Ovary (tissue), 10 donors: ENCODE measurements at places on chromosomes 1 and 21. TPM values are rescaled to one million over a fixed set of nuclear protein-coding genes. Genes with fewer than 3 reads are reported as not detected.

DNA sequence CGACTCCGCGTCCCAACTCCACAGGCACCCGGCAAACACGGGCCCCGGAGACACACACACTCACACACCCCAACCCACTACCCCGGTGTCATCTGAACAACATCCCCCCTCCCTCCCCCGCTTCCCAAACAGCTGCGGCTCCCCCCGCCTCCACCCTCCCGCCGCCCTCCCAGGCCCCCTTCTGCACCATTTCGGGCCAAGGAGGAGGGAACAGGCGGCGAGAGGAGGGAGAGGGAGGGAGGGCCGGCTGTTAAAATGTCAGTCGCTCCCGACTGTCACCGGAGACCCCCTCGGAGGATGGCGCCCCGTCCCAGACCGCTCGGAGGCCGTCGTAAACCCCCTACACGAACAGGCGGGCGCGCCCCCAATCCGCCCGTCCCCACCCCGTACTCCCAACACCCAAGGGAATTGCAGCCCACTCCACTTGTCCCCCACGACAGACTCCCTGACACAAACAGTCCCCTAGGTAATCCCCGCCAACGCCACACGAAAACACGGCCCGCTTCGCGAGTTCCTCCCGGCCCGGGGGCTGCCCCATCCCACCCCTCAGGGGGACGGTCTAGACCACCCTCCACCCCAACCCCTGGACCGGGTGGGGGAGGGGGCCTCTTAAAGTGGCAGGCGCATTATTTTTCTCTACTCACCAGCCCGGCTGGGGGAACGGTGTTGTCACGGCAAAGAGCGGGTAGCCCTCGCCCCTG lies 583 bp downstream of the MEF2D start:
- no peaks in the 10 kb centered on the region for H3K27me3 ChIP-seq
- peaks cover 47% of the 10 kb centered on the region for H3K4me1 ChIP-seq
- DNase-seq: peak; percentile 85
- H3K27ac ChIP-seq: peak overlapping the region; percentile 99

- H3K4me1 ChIP-seq: peaks cover under 1% of the 10 kb centered on the region
- H3K36me3 ChIP-seq: no peaks in the 10 kb centered on the region
- no peak overlapping the region for H3K27ac ChIP-seq
Observed at GRCh38 chr21:43890042-43890441, 25.0 kb downstream of the AGPAT3 start.

GRCh38 chr1:198122693-198123092 lies 34.1 kb upstream of the NEK7 start:
- peaks cover 2% of the 10 kb centered on the region for H3K4me1 ChIP-seq
- no peak for DNase-seq
- H3K4me3 ChIP-seq: no peak overlapping the region

DNA sequence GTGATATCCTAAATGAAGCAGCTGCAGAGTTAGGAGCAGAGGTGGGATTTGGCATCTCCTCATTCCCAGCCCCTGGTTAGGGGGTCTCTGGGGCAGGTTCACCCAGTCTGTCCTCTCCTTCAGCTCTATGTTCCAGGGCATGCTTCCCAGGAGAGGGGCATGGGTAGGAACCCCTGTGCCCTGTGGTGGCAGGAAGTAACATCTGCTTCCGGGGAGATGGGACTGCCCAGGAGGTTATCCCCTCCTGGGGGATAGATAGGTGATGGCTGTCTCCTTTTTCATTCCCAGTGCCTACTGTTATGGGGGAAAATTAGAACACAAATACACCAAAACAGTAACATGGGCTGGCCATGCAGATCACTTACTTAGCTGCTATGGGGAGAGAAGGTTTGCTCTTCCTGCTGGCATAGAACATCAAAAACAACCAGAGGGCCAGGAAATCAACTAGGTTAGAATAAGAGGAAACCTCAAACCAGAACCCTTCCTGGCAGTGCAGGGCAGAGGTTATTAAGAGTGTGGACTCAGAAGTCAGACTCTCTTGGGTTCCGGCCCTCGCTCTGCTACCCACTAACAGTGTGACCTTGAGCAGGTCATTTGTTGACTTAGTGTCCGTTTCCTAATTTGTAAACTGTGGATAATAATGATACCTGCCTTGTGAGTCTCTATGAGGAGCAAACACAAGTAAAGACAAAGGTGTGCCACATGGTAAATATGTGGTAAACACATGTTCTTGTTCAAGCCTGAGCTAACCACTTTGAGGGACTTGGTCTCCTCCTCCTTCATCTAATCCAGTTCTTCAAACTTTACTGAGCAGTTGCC lies 157.8 kb upstream of the JUN start:
- H3K4me3 ChIP-seq: no peak overlapping the region
- H3K27me3 ChIP-seq: no peaks in the 10 kb centered on the region
- H3K36me3 ChIP-seq: no peaks in the 10 kb centered on the region

The GPR37L1 gene
- total RNA-seq: not detected

- DNase-seq: no peak
- H3K36me3 ChIP-seq: no peaks in the 10 kb centered on the region
- H3K4me3 ChIP-seq: no peak overlapping the region
- H3K27me3 ChIP-seq: no peaks in the 10 kb centered on the region
- H3K27ac ChIP-seq: no peak overlapping the region
Observed at GRCh38 chr1:85319931-85320330, 43.5 kb upstream of the BCL10 start.

DNA sequence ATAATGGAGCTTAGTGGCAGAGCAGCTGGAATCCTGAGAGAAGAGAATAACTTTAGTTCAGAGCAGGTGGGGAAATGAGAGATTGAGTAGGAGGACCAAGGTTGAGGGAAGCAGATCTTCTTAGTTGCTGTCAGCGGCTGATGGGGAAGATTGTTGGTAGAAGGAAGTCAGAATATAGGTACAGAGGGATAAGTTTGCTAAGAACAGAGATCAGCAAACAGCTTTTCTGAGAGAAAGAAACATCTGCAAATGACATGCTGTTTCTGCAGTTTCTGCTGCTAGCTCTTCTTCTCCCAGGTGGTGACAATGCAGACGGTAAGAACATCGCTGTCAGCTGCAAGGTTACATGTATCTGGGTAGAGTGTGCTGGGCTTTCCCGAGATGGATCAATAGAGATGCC lies at the start of gene CD1C:
TSS of gene CD1C (plus strand) at position 113 of the 400 bp plus-strand sequence. CDS start at position 255, 142 bp downstream.
- no peak for DNase-seq
- no peak within 1 kb of the TSS for H3K27ac ChIP-seq
- H3K36me3 ChIP-seq: no peaks in the 10 kb centered on the region
- H3K4me1 ChIP-seq: no peaks in the 10 kb centered on the region

DNA sequence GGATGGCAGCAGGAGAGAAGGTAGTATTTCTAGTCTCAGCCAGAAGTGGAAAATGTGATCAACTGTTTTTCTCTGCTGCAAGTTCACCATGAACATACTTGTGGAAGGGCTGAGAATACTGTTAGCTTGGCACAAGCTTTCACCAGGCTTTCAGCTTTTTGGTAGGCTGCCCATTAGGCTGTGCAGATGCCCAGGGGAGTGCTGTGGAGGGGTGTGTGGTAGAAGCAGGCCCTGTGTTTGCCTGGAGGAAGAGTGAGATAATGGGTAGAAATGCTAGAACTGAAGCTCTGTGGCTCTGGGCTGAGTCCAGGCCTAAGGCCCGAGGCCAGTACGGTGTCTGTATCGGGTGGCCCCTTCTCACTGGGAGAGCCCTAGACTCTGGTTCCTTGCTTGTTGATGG lies 9.8 kb downstream of the DNAJC6 start:
- H3K4me1 ChIP-seq: no peaks in the 10 kb centered on the region
- no peaks in the 10 kb centered on the region for H3K36me3 ChIP-seq
- H3K27ac ChIP-seq: no peak overlapping the region
- no peaks in the 10 kb centered on the region for H3K27me3 ChIP-seq

DNA sequence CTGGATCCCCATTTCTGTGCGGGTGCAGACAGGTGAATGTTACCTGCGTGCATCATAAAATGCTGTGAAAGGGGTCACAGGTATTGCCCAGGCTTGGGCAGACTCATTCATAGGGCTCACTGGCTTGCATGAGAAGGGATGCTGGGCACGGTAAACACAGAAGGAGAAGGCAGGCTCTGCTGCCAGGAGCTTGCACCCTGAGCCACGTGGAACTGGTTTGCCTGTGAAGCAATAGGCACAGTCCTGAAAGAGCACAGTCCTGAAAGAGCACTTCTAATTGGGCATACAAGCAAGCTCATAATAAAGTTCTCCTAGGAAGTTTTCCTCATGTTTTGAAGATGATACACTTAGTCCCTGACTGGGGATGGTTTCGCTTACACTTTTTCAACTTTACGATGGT lies 40.9 kb downstream of the GALNT2 start:
- no peak overlapping the region for H3K27ac ChIP-seq
- DNase-seq: no peak
- peaks cover 24% of the 10 kb centered on the region for H3K4me1 ChIP-seq
- H3K36me3 ChIP-seq: no peaks in the 10 kb centered on the region

DNA sequence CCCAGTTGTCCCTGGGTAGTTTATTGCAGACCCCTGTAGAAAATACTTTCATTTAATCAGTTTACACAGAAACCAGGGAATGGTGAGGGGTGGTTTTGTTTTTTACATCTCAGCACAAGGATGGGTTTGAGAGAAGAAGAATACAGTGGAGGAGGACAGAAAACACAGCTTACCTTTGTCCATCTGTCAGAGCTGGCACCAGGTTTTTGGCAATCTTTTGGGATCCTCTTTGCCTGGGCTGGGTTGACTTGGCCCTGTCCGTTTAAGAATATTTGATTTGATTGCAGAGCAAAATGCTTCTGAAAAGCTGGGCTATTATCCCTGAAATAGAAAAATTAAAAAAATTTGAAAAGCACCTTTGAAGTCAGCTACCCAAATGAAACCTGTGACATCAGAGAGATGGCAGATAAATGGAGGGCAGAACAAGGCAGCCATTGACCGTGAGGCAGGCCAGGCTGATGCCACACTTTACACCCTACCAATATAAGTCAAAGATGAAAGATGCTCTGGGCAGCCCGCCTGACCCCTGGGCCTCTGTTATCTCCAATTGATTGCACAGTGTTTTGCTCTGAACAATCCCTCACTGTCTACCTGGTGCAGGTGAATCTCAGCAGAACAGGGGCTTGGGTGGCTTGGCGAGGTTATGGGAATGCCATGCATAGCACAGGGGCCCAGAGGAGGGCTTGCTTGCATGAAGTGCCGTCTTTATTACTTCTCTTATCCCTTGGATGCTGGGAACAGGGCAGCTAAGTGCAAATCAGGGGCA lies 218.8 kb downstream of the LMX1A start:
- H3K27ac ChIP-seq: no peak overlapping the region
- H3K4me3 ChIP-seq: no peak overlapping the region
- no peaks in the 10 kb centered on the region for H3K27me3 ChIP-seq

GRCh38 chr1:207355060-207355459 lies 33.6 kb downstream of the CD55 start:
- H3K4me1 ChIP-seq: no peaks in the 10 kb centered on the region
- H3K36me3 ChIP-seq: no peaks in the 10 kb centered on the region
- peaks cover 2% of the 10 kb centered on the region for H3K27me3 ChIP-seq
- no peak overlapping the region for H3K4me3 ChIP-seq

DNA sequence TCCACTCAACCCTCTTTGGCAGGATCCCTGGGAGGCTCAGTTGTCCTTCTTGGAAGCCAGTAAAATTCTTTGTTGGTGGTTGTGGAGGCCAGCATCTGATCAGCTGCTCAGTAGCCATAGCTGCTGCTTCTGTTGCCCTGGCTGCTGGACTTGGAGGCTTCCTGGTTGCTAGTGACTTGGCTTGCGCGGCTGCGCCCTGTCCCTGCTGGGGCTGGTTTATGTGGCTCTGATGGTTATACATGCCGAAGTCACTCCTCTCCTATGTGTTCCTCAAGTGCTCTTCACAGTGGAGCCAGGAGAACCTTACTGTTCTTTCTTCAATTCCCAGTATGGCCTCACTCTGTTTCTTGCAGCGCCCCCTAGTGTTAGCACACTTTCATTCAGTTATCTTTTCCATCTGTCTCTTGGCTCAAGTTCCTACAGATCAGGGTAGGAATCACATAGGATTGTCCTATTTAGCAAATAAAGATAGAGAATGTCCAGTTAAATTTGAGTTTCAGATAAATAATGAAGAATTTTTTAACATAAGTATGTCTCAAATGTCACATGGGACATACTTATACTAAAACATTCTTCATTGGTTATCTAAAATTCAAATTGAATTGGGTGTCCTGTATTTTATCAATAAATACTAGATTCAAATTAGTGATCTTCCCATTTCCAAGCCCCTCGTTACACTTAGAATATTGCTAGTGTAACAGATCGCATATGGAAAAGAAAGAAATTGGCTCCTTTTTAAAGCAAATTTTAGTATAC lies 176.5 kb downstream of the TGFB2 start:
- no peaks in the 10 kb centered on the region for H3K36me3 ChIP-seq
- no peaks in the 10 kb centered on the region for H3K27me3 ChIP-seq
- H3K4me1 ChIP-seq: no peaks in the 10 kb centered on the region
- no peak overlapping the region for H3K27ac ChIP-seq

The LCE5A gene
- total RNA-seq: not detected

The COL18A1 gene
- total RNA-seq: 268 TPM

The SPRR2F gene
- total RNA-seq: 93.3 TPM

DNA sequence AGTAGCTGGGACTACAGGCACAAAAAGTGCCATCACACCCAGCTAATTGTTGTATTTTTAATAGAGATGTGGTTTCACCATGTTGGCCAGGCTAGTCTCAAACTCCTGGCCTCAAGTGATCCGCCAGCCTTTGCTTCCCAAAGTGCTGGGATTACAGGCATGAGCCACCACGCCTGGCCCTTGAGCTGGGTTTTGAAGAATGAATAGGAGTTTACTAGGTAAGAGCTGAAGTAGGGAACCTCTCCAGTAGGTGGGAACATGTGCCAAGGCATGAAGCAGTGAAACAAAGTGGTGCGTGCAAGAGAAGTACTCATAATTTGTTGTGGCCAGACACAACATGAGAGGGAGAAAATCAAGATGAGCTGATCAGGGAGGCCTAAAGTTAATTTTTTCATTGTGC lies 55.8 kb downstream of the MAST2 start:
- no peak overlapping the region for H3K4me3 ChIP-seq
- no peaks in the 10 kb centered on the region for H3K4me1 ChIP-seq
- H3K27me3 ChIP-seq: no peaks in the 10 kb centered on the region
- H3K27ac ChIP-seq: no peak overlapping the region

- no peak overlapping the region for H3K4me3 ChIP-seq
- peaks cover 18% of the 10 kb centered on the region for H3K4me1 ChIP-seq
- no peaks in the 10 kb centered on the region for H3K27me3 ChIP-seq
- no peaks in the 10 kb centered on the region for H3K36me3 ChIP-seq
Observed at GRCh38 chr1:204623894-204624361, 61.6 kb downstream of the LRRN2 start.

DNA sequence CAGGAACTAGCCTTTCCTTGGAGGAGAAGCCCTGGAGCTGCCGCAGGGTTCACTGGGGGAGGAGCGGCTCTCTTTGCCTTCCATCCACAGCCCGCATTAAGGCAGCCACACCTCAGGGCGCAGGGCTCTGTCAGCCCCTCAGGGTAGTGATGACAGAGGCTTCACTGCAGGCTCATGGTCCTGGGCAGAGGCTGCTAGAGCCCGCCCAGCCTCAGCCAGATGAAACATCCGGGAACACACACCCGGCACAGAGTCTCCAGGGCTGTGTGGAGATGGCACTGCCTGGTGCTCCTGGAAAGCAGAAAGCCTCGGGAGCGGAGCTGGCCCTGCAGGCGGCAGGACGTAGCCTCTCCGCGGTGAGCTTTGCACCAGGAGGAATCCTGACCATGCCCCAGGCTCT lies 29.4 kb upstream of the PEX10 start:
- H3K27me3 ChIP-seq: no peaks in the 10 kb centered on the region
- H3K36me3 ChIP-seq: no peaks in the 10 kb centered on the region
- no peak overlapping the region for H3K4me3 ChIP-seq
- H3K4me1 ChIP-seq: no peaks in the 10 kb centered on the region
